ENCODE measurements at places on chromosomes 13 and 19.

DNA sequence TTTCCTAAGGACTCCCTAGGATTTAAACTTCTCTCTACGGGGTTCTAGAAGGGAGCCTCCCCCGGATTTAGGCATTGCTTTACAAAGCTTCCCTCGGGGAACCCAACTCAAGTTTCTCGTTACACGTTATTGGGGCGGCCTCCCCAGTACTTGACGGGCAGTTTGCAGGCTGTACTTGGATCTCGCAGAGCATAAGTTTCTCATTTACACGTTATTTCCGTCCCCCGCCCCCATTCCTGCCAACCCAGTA is 584 bp downstream of the SMG9 start:
- no peak for DNase-seq

- DNase-seq, result no peak
These were observed 2.5 kb upstream of the ZMYM2 start for GRCh38 chr13:19955873-19956559.

GRCh38 chr13:30745906-30746686 is 10.8 kb downstream of the ALOX5AP start:
- DNase-seq, result no peak

- no peak for DNase-seq
These were observed 1340.8 kb downstream of the PCDH9 start for GRCh38 chr13:65889368-65889767.

DNA sequence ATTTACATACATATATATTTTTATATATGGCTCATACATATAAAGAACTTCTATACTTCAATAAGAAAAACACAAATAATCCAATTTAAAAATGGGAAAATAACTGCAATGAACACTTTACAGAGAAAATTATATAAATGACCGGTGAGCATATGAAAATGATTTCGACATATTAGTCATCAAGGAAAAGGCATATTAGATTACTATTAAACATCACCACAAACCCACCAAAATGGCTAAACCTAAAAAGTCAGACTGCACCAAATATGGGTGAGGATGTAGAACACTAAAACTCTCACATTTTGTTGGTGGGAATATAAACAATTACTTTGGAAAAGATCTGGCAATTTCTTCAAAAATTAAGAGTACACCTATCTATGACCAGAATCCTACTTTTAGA is 316.2 kb downstream of the ENOX1 start:
- DNase-seq, result no peak
